Mesothelial cell of epicardium (in vitro differentiated cells): ENCODE measurements at places on chromosomes 12 and 14. TPM values are rescaled to one million over a fixed set of nuclear protein-coding genes. Genes with fewer than 3 reads are reported as not detected.

The EXD2 gene
- total RNA-seq, result 27.4 to 30.6 TPM (median 29.8 TPM) in 3 replicates

The SUSD6 gene
- total RNA-seq, result 34.7 to 37.3 TPM (median 35.3 TPM) in 3 replicates

- DNase-seq, result no peak
Observed at GRCh38 chr14:69350892-69351291, 47.2 kb downstream of the ERH start.

The CFAP54 gene
- 0.54 to 0.84 TPM (median 0.80 TPM) in 3 replicates for total RNA-seq

The RNU4-1 gene
- 5,196 to 5,477 TPM (median 5,368 TPM) in 3 replicates for total RNA-seq

DNA sequence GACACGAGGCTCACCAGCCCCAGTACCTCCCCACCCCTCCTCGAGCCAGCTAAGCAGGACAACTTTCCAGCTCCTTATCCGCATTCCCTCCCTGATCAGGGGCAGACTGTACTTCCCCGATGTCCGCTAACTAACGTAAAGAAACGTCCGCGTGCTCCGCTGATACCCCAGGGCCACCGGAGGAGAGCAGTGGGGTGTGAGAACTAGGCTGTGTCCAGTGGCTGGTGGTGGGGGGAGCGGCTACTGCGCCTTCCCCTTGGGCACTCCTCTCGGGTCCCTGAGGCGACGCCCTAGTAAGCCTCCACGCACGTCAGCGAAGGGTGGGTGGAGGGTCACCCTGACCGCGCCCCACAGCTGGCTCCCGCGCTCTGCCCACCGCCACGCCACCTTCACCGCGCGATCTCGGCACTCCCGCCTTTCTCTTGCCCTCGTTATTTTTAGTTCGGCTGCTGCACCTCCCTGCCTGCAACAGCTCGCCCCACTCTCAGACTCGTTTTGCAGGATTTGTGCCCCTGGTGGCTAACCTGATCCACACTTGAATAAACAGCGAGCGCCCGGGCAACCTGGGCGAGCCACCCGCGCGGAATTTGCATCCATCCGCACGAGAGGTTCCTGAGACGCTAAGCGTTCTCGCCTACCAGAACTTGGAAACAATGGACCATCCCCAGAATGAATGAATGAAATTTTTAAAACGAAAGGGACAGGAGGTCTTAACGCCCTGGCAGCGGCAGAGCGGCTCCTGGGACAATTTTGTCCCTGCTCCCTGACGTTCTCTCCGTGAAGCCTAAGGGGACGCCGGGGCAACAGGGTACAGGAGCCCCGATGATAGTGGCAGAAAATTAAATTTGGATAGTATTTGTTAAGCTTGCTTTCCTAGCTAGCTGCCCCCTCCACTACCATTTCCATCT, 6.9 kb upstream of the BMP4 start:
- DNase-seq, result peak; percentile 68

GRCh38 chr14:70896317-70896716, 10.9 kb upstream of the PCNX1 start:
- no peak for DNase-seq

DNA sequence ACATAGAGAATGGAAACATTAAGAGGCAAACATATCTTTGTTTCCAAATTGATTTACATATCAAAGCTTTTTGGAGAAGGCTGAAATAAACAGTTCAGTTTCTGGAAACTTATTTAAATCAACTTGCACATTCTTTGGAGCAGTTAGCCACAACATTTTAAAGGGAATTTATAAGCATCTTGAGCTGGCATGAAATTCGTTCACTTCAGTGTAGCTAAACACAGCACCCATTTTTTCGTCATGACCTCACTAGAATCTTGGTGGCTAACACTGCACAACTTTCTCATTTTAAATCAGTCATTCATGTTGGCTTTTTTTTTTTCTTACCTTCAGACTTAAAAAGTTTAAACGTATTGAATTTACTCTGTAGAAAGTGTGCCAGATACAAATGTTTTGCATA, 1139.9 kb upstream of the FLRT2 start:
- no peak for DNase-seq

DNA sequence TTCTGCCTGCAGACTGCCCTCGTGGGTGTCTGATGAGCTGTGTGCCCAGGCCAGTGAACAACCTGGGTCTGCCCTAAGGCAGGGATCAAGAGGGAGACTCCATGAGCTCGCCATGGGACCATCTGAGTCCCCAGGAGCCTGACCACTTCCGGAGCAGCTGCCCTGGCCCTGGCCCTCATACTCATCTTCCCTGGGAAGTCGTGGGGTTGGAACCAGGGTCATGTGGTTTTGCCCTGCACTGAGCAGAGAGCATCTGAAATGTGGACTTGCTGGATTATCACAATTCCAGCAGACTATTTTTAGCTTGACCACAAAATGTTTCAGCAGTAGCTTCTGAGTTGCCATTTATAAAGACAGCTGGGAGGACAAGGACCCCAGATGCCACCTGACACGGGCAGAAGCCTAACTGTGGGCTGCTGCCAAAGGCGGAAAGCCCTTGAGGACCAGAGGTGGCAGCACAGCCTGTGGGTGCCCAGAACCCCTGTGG, 6.7 kb downstream of the BTBD6 start:
- no peak for DNase-seq

GRCh38 chr12:5409619-5410018, 22.3 kb upstream of the NTF3 start:
- no peak for DNase-seq

DNA sequence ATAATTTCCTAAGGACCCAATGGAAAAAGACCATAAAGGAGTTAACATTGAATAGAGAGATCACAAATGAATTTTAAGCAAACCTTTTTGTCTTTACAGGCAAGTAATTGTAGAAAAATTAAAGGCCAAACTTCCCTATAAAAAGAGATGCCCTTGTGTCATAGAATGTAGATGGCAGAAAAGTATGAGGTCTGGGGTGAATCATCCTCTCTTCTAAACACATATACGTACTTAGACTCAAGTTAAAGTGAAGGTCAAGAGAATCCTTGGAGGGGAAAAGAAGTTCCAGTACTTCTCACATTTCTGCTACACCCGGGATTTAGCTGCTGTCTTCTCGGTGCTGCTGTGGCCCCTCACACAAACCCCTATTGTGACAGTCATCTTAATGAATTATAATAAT, 116.2 kb upstream of the ARID2 start:
- no peak for DNase-seq

- no peak for DNase-seq
Observed at GRCh38 chr14:23936084-23936829, 17.3 kb upstream of the DHRS4 start.

- DNase-seq, result no peak
Observed at GRCh38 chr14:22428700-22429291, 160.2 kb downstream of the DAD1 start.

The NPAS3 gene
- 5.2 to 6.9 TPM (median 6.4 TPM) in 3 replicates for total RNA-seq

DNA sequence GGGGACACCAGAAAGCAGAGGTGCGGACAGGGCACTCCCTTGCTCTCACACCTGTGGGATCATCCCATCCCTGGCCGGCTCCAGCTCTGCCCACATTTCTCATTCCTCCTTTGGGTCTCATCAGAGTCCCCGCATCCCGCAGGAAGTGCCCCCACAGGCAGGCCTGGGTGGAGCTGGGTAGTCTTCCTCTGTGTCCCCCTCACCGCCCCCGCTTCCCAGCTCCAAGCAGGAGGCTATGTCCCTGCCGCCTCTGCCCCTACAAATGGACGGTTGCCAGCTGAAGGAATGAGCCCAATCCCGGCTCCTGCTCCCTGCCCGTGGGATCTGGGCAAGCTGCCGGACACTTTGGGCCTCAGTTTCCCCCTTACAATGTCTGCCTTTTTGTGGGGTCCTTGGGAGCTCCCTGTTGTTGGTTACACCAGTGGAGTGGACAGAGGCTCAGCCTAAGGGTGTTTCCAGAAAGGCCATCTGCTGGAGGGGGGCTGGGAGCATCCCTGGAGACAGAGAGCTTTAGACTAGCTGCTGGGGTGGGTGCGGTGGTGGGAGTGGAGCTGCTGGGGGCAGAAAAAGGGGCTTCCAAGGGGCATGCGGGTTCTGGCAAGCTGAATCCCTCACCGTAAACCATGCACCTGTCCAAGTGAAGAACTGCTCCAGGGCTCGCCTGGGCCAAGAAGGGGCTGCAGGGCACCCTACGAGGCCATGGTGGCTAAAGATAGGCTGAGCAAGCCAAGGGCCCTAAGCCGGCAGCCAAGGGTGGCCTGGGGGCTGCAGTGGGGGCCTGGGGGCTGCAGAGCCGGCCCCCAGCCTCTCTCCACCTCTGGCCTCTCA, 7.9 kb upstream of the GPR132 start:
- DNase-seq, result no peak

The NELL2 gene
- total RNA-seq, result 1.9 to 2.3 TPM (median 2.1 TPM) in 3 replicates

GRCh38 chr12:75438059-75438754, 42.3 kb upstream of the GLIPR1 start:
- no peak for DNase-seq

The KLRC3 gene
- total RNA-seq, result not detected in 3 replicates

- no peak for DNase-seq
Observed at GRCh38 chr14:75361751-75362433, 65.9 kb upstream of the JDP2 start.

DNA sequence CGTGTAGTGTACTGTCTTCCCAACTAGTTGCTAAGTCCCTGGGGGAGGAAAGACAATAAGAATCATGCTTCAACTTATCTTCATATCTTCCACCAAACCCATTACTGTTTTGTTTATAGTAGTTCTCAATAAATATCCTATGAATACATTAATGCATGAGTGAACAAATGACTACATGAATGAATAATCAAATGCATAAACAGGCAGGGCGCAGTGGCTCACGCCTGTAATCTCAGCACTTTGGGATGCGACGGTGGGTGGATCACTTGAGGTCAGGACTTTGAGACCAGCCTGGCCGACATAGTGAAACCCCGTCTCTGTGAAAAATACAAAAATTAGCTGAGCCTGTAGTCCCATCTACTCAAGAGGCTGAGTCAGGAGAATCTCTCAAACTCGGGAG, 32.1 kb upstream of the NR2C1 start:
- DNase-seq, result no peak

The ITGA7 gene
- 32.5 to 34.0 TPM (median 33.2 TPM) in 3 replicates for total RNA-seq

The GPHN gene
- total RNA-seq, result 28.6 to 32.1 TPM (median 30.7 TPM) in 3 replicates

- DNase-seq, result no peak
Observed at GRCh38 chr12:80293759-80294158, 150.3 kb upstream of the PTPRQ start.

- no peak for DNase-seq
Observed at GRCh38 chr14:78403278-78403815, 233.2 kb downstream of the NRXN3 start.

DNA sequence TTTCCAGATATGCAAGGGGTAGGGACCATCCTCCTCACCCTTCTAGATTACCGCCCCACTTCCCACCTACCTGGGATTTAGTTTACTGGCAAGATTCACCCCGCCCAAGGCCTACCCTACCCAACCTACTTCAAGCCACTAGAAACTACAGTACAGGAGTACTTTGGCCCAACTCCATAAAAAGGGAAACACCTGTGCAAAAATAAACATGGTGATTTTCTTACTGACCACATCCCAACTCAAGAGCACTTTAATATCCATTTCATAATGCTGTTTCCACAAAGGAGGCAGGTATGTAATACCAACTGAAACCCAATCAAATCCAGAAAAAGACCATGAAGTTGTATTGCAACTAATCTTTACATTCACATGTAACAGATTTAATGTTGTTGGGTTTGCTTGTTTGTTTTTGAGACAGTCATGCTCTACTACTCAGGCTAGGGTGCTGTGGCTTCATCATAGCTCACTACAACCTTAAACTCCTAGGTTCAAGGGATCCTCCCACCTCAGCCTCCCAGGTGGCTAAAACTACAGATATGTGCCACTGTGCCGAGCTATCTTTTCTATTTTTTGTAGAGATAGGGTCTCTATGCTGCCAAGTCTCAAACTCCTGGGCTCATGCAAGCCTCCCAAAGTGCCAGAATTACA, 41.7 kb upstream of the RAP1B start:
- DNase-seq, result no peak

DNA sequence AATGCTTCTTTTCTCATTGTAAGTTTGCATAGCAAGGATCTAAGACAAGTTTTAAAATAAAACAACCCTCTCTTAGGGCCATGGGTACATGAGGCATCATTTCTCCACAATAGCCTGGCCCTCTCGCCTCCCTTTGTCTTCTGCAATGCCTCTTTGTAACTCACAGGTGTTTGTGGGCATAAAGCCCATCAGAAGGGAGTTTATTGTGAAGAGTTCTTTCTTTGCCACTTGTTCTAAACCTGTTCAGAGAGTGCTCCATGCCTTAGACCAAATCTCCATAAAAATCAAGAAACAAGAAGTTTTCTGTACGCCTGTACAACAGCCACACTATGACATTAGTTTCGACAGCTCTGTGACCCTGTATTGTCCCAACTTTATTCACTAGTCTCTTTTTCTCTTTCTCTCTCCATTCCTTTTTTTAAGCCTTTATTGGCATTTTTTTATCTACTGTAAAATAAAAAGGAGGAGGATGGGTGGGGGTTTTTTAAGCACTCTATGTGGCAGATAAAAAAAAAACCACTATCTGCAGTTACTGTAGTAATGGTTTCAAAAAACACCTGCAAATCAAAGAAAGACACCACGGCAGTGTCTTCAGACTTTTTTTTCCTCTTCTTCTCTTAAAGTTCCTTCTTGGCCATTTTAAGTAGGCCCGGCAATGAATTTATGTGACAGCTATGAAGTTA, 1.6 kb downstream of the C12orf42 start:
- no peak for DNase-seq

DNA sequence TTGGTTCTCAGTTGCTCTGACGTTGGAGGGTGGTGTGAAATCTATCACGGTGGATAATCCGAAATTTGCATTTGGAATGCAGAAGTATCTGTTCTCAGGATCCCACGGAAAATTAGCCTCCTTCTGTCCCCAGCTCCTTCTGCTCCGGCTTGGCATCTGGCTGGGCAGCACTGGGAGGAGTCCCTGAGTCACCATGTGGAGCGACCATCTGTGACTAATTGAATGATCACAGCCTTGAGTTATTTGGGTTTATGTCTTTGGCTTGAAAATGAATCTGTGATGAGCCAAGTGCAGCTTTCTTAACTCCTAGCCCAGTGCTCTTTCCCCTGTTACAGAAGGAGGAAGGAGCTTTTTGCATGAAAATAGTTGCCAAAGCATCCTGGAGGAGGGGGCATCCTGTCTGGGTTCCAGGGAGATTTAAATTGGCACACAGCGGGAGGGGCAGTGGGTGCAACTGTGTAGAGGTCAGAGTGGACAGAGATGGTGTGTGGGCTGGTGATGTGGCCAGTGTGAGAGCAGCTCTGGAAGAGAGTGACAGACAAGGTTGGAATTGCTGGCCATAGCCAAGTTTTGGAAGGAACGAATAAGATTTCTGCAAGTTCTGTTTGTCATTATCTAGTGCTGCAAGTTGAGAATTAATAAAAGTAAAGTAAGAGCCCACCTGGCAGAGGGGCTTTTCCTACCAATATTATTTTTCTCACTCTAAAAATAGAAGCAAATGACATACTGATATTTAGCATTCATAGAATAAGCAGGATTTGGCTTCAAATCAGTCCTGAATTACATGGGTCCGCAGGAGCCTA, 74.4 kb downstream of the SLC24A4 start:
- no peak for DNase-seq

The GIT2 gene
- total RNA-seq, result 41.3 to 42.7 TPM (median 42.6 TPM) in 3 replicates

GRCh38 chr14:71942904-71943694, 10.9 kb downstream of the RGS6 start:
- DNase-seq, result no peak

DNA sequence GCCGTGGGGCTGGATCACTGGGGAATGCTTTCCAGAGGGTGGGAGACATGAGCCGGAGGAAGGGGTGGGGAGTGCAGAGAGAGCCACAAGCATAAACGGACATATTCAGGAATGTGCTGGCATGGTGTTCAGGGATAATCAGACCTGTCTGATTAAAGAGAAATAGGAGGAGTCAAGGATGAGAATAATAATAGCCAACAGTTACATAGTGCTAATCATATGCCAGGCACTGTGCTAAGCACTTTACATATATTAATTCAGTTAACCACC, 43.7 kb downstream of the LTBP2 start:
- DNase-seq, result no peak

- DNase-seq, result no peak
Observed at GRCh38 chr12:24943947-24944600, 4.8 kb downstream of the BCAT1 start.
